Panc1 (cell line): ENCODE measurements at places on chromosomes 3 and 15. TPM values are rescaled to one million over a fixed set of nuclear protein-coding genes. Genes with fewer than 3 reads are reported as not detected.

DNA sequence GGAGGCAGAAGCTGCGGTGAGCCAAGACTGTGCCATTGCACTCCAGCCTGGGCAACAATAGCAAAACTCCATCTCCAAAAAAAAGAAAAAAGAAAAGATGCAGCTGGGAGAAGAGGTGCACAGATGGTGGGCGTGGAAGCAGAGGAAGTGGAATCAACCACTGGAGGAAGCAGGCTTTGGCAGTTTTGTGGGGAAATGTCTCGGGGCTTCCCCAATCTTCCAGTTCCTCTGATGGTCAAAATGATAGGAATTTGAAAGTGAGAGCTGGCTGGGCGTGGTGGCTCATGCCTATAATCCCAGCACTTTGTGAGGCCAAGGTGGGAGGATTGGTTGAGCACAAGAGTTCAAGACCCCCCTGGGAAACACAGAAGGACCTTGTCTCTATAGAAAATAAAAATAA, 48.1 kb upstream of the SMAD3 start:
- no peak for DNase-seq

DNA sequence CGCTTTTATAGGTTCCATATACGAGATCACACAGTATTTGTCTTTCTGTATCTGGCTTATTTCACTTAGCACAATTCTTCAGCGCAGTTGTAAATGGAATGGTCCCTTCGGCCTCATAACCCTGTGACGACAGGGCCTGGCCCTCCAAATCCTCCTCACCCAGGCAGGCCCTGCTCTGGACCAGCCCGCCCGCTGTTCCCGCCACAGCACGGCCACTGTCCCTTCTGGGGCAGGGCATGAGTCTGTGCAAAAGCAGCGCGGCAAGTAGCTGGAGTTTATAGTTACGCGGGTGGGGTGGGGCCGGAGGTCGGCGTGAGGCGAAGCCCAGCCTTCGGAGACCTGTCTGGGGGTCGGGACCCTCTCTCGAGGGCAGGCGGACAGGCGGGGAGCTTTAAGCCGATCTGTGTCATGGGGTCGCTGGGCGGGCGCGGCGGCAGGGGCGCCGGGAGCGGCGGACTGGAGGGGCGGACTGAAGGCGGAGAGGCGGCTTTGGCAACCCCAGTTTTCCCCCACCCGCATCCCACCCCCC, 543 bp downstream of the ARPIN start:
- DNase-seq: no peak

- no peak for DNase-seq
These were observed 659.1 kb downstream of the SI start for GRCh38 chr3:164419220-164419619.

CCR2 gene
- total RNA-seq: not detected

- no peak for DNase-seq
These were observed 653 bp upstream of the MFSD1 start for GRCh38 chr3:158801201-158801600.

MCF2L2 gene
- total RNA-seq: 1.0 TPM
